PC-3 (cell line): ENCODE measurements at places on chromosomes 7 and 10. TPM values are rescaled to one million over a fixed set of nuclear protein-coding genes. Genes with fewer than 3 reads are reported as not detected.

DNA sequence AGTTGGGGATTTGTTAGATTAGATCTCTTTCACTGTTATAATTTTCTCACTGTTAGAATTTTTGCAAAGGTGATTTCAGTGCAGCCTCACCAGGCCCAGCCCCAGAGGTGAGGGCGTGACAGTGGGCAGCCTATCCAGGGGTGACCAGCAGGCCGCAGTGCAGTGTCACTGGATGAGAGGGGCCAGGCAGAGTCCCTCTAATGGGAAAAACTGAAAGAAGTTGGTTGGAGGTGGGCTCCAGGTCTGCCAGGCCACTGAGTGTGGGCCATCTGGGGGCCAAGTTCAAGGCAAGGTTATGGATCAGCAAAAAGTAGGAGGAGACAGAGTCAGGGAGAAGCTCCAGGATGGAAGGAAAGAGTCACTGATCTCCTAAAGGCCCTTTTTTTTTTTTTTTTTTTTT is 90.5 kb upstream of the SDK1 start:
- no peak overlapping the region for H3K4me3 ChIP-seq
- no peak for DNase-seq
- no peaks in the 10 kb centered on the region for H3K27me3 ChIP-seq
- H3K27ac ChIP-seq: no peak overlapping the region
- peaks cover under 1% of the 10 kb centered on the region; the same call in 1 of the 2 replicates for H3K4me1 ChIP-seq

DNA sequence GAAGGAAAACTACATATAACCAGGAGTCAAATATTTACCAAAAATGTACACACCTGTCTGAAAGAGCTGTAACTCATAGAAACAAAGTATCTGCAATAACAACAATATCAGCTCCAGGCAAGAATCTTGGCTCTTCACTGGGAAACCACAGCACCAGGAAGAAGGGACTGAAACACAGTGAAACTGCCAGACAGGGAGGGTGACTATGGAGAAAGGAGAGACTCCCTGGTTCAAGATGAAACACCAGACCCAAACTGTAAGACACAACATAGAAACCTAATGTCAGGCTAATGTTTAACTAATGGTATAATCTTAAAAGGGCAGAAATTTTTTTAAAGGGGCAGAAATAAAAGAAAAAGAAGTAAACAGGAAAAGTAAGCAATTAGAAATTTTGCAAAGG is 11.5 kb upstream of the TAS2R39 start:
- peak; percentile 2 for DNase-seq
- peaks cover 3% of the 10 kb centered on the region; the same call in 1 of the 2 replicates for H3K4me1 ChIP-seq
- H3K27me3 ChIP-seq: peaks cover 23% of the 10 kb centered on the region
- no peaks in the 10 kb centered on the region for H3K36me3 ChIP-seq

DNA sequence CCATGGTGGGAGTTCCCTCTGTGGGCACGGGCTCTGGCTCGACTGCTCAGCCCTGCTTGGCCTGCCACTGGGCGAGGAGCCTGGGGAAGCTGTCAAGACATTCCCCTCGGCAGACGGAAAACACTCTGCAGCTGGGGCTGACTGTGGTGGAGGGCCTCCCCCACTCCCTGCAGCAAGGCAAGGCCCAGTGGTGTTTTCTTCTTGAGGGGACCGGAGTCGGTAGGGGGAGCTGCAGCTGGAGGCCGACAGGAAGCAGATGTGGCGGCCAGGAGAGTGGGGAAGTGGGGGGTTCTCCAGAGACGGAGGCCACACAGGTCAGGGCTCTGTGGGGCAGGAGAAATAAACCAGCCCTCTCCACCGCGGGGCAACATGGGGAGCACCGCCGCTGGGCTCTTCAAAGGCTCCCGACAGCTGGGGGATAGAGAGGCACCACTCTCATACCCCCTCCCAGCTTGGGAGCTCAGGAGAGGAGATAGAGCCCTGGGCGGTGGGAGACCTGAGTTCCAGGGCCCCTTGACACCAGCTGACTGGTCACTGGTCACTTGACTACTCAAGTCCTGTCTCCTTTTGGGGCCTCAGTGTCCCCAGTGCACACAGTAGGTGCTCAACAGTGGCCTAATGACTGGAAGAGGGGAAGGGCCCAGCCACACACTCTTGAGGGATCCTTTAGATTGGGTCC is 43.4 kb downstream of the PPIF start:
- H3K36me3 ChIP-seq: no peaks in the 10 kb centered on the region; the same call in 1 of the 2 replicates
- DNase-seq: no peak
- no peaks in the 10 kb centered on the region for H3K27me3 ChIP-seq
- no peak overlapping the region for H3K27ac ChIP-seq
- no peak overlapping the region for H3K4me3 ChIP-seq

GRCh38 chr7:37494926-37495325 is 46.3 kb upstream of the ELMO1 start:
- no peak overlapping the region for H3K4me3 ChIP-seq
- H3K27ac ChIP-seq: no peak overlapping the region
- H3K4me1 ChIP-seq: no peaks in the 10 kb centered on the region
- no peaks in the 10 kb centered on the region for H3K27me3 ChIP-seq
- no peaks in the 10 kb centered on the region for H3K36me3 ChIP-seq
- no peak for DNase-seq

DNA sequence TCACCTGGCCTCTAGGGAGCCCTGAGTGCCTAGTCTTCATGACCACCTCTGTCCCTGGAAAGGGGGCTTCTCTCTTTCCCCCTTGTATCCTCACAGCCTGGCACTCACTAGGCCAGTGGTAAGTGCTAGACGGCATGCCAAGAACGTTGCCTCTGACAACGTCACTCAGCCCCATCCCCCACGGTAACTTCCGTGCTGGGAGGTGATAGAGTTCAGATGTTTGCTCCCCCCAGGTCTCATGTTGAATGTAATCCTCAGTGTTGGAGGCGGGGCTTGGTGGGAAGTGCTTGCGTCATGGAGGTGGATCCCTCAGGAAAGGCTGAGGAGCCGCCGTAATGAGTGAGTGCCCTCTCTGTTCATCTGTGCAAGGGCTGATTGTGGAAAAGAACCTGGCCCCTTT is 343.3 kb upstream of the MKI67 start:
- H3K36me3 ChIP-seq: no peaks in the 10 kb centered on the region
- no peaks in the 10 kb centered on the region for H3K4me1 ChIP-seq
- no peak for DNase-seq
- no peaks in the 10 kb centered on the region for H3K27me3 ChIP-seq
- H3K27ac ChIP-seq: no peak overlapping the region
- no peak overlapping the region for H3K4me3 ChIP-seq

- H3K4me3 ChIP-seq: 0 out of 2 replicates have a peak overlapping the region, but pooled peaks have one; percentile 11
- peak overlapping the region; percentile 96 for H3K27ac ChIP-seq
- H3K27me3 ChIP-seq: no peaks in the 10 kb centered on the region
- no peaks in the 10 kb centered on the region; the same call in 1 of the 2 replicates for H3K36me3 ChIP-seq
Observed at GRCh38 chr10:90227786-90228185, 526.4 kb downstream of the KIF20B start.

- no peaks in the 10 kb centered on the region for H3K36me3 ChIP-seq
- no peaks in the 10 kb centered on the region for H3K4me1 ChIP-seq
- no peak for DNase-seq
- no peaks in the 10 kb centered on the region for H3K27me3 ChIP-seq
- no peak overlapping the region for H3K27ac ChIP-seq
Observed at GRCh38 chr10:131047501-131047900, 264.0 kb downstream of the TCERG1L start.

DNA sequence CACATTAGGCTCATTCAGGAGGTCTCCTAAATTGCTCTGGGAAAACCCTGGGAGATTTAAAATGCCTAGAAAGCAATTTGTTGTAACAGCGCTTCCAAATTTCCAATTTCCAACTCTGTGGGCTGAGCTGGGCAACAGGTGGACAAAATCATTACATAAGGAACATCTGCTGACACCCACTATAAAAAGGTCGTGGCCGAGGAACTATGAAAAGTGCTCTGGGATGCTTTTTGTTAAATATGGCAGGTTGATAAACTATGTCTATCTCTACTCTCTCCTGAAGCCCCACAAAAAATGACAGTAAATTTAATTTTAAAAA is 45.1 kb downstream of the ATXN7L1 start:
- DNase-seq: no peak
- no peak overlapping the region for H3K4me3 ChIP-seq
- H3K27ac ChIP-seq: peak overlapping the region; percentile 82
- no peaks in the 10 kb centered on the region for H3K27me3 ChIP-seq
- no peaks in the 10 kb centered on the region for H3K36me3 ChIP-seq

TBATA gene
- not detected in 2 replicates for total RNA-seq

PPP1R9A gene
- 5.9 and 9.5 TPM in 2 replicates for total RNA-seq
